ENCODE measurements at places on chromosomes 4 and X.

GRCh38 chrX:139483699-139484098, 46.8 kb upstream of the F9 start:
- no peak for DNase-seq

- no peak for DNase-seq
Measured at GRCh38 chr4:186024637-186025407, 44.1 kb upstream of the TLR3 start.

- DNase-seq = no peak
Measured at GRCh38 chr4:38161208-38162113, 201.3 kb downstream of the PTTG2 start.

DNA sequence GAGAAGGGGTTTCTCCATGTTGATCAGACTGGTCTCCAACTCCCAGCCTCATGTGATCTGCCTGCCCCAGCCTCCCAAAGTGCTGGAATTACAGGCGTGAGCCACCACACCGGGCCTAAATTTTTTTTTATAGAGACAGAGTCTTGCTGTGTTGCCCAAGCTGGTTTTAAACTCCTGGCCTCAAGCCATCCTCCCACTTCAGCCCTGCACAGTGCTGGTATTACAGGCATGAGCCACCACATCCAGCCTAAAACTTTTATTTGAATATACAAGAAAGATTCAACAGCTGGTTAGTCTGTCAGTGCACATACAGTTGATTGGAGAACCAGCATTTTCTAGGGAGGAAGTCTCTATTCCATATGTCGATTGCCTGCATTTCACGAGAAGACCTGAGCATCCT, 91.2 kb downstream of the LRP2BP start:
- no peak for DNase-seq

- no peak for DNase-seq
Measured at GRCh38 chr4:101288365-101289145, 58.8 kb downstream of the PPP3CA start.

DNA sequence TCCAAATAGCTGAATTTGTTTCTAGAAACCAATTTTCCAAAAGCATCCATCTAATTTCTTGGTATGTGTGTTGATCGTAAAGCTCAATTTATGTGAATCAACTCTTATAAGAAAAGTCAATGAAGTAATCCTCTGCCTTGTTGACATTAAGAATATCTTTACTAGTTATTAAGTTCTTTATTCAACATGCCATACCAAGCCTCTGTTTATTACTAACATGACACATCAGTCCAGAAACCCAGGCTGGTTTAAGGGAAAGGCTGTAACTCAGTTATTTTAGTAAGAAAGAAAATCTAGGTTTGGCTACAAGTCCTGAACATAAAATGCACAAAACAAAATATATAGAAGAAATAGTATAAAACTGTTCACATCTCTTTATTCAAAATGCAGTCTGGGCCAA, 48.0 kb downstream of the KLHL34 start:
- no peak for DNase-seq

- no peak for DNase-seq
Measured at GRCh38 chr4:137934046-137934445, 308.1 kb downstream of the SLC7A11 start.

Data from effector CD4-positive, alpha-beta T cell (primary cell).